ENCODE measurements at places on chromosomes 11 and 22.
A peak's percentile ranks its signal among the peaks of the same experiment; 100 is the strongest.

GRCh38 chr11:62560566-62561103, 13.1 kb downstream of the EEF1G start:
- peak; percentile 48 for DNase-seq

- DNase-seq: no peak
Observed at GRCh38 chr11:6609502-6610015, 2.5 kb downstream of the TAF10 start.

DNA sequence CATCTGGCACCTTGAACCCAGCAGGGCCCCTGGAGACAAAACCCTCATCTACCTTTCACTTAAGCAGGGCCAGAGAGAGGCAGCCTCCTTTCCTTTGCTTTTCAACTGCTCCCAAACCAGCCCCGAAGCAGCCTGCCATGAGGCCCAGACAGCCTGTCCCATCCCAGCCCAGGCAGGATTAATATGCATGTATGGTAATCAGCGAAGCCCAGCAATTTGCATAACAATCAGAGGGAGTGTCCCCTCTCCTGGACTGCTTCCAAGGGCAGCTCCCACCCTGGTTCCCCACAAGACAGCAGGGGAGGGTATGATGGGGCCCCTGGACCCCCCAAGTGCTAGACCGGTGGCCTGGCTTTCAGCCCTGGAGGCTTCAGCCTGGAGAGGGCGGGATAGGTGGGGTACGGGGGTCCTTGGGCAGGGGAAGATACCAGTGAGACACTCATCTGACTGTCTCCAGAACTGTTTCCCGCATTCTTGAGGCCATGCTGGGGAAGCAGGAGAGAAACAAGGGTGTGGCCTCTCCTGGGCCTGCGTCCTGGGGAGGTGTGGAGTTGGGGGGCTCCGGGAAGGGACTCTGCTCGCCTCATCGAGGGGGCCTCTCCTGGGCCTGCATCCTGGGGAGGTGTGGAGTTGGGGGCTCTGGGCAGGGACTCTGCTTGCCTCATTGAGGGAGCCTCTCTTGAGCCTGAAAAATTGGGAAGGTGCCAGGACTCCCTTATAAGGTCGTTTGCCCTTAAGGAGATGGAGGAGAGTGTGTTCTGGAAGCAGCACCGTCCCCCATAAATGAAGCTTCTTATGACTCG, 93.2 kb upstream of the PRR5 start:
- DNase-seq: no peak

GRCh38 chr11:10653946-10654810, 39.4 kb downstream of the IRAG1 start:
- DNase-seq: no peak

DNA sequence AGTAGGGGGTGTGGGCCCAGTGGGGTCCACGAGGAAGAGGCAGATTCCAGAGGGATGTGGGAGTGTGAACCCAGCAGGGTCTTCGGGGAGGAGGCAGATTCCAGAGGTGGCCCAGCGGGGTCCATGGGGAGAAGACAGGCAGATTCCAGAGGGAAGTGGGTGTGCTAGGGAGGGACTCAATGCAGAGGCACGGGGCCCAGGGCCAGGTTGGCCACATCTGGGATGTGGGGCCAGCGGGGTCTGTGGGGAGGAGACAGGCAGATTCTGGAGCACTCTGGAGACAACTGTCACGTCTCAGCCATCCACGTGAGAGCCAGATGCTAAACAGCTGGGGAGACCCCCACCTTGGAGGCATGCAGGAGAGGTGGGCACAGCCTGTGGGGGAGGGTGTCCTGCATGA, 582.6 kb downstream of the TBC1D22A start:
- DNase-seq: no peak

- DNase-seq: no peak
Observed at GRCh38 chr11:118921929-118922744, 3.6 kb downstream of the BCL9L start.
